ENCODE measurements at places on chromosomes 6 and 20.

DNA sequence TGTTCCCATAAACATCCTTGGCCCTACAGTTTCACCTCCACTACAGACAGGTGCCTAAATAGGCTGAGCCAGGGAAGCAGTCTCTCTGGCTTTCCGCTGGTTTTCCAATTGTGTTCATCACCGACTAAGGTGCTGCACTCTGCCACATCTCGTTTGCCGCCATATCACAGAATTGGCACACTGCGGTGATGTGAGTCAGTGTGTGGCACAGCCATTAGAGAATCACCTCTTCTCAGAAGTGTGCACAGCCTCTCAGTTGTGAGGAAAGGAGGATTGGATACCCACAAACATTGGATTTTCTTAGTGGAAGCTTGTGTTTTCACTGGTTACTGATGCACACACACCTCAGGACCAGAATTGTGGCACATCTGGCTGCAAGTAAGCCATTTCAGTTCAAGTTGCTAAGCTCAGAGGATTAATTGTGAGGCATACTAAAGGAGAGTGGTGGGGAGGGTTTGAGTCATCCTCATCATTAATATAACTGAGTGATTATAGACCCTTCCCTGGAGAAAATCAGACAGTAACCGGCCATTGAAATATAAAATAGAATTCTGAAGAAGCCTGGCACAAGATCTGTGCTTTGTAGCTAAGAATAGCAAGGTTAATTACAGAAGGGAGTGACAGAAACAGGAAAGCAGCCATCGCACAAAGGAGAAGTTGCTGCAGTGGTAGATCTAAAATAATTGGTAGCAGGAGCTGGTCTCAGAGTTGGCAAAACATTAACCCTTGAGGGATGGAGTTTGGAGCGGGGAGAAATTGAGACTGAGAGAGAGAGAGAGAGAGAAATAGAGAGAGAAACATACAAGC lies 506.9 kb downstream of the LMBRD1 start:
- DNase-seq, result no peak

GRCh38 chr20:8094415-8094818 lies 37.6 kb upstream of the PLCB1 start:
- DNase-seq, result no peak

DNA sequence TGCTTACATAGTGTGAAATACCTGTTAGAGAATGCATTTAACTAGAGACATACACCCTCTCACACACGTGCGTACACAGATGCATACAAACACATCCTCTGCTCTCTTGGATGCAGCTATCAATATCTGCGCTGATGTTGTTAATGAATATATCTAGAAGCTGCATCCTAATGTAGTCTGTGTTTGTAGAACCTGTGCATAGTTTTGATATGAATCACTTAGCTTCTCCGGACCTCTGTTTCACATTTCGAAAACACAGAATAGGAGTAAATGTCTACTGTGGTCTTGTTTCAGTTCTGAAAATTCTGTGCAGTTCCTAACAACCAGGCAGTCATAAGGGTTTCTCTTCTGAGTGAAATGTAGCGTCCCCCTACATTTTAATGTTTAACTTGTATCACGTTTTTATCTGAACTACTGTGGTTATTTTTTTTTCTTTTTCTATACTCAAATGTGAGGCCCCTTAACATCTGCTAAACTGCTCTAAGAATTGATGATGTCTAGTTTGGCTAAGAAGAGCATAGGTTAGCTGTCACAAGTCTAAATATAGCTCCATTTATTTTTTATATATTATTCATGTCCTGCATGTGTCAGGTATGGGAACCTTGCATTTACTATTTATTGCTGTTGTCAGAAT lies 254.5 kb downstream of the TMEM242 start:
- no peak for DNase-seq

DNA sequence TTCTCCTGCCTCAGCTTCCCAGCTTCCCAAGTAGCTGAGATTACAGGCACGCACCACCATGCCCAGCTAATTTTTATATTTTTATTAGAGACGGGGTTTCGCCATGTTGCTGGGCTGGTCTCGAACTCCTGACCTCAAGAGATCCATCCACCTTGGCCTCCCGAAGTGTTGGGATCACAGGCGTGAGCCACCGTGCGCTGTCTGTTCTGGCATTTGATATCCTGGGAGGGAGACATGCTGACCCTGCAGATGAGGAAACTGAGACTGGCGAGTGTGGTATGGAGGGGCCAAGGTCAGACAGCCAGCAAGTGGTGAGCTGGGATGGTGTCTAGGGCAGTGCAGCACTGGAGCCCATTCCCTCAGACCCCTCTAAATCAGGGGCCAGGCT lies 44.6 kb downstream of the SRC start:
- DNase-seq, result no peak

GRCh38 chr20:40540166-40540565 lies 148.9 kb downstream of the MAFB start:
- DNase-seq, result no peak

Measured in retina (tissue), 1 donor.